Stimulated activated CD8-positive, alpha-beta memory T cell treated with anti-CD3 and anti-CD28 coated beads, Interleukin-15, amount 100 ng/mL, for 1 hour (primary cell): ENCODE measurements at places on chromosomes 12 and 14.

- DNase-seq = no peak
Measured at GRCh38 chr12:2829275-2829674, 5.6 kb downstream of the NRIP2 start.

- DNase-seq = no peak
Measured at GRCh38 chr12:49342914-49343731, 3.6 kb upstream of the DNAJC22 start.

- no peak for DNase-seq
Measured at GRCh38 chr12:116919247-116919661, 8.5 kb downstream of the FBXW8 start.

- DNase-seq = no peak
Measured at GRCh38 chr12:16112612-16113560, 164.6 kb downstream of the SLC15A5 start.

- DNase-seq = no peak
Measured at GRCh38 chr12:49339464-49339861, 2.5 kb upstream of the C1QL4 start.

DNA sequence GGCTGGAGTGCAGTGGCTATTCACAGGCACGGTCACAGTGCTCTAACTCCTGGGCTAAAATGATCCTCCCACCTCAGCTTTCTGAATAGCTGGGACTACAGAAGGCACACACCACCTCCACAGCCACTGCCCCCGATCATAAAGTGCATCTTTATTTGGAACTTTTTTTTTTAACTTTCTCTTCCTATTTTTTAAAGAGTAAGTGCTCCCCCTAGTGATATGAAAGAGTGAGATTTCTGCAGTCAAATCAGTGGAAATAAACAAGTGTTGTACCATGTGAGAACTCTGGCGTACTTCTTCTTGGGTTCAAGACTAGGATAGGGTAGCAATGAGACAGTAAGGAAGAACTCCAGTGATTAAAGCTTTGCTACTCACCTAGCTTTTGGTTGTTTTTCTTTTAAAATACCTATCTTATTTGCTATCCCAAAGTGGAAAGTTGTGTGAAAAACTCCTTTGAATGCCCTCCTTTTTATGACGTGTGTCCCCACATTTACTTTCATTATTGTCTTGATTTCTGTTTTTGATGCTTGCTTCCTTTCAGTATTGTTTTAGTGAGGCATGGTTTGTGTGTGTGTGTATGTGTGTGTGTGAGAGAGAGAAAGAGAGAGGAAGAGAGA, 6.6 kb downstream of the PPP4R4 start:
- DNase-seq = no peak

- DNase-seq = no peak
Measured at GRCh38 chr12:109697877-109698468, 15.7 kb upstream of the FAM222A start.

- DNase-seq = no peak
Measured at GRCh38 chr14:104643306-104643705, 38.7 kb upstream of the TMEM179 start.

- no peak for DNase-seq
Measured at GRCh38 chr14:24147761-24148428, 597 bp downstream of the RNF31 start.

GRCh38 chr14:73375861-73376260, 82.5 kb downstream of the NUMB start:
- no peak for DNase-seq
